Caco-2 (cell line): ENCODE measurements at places on chromosomes 11 and 22. TPM values are rescaled to one million over a fixed set of nuclear protein-coding genes. Genes with fewer than 3 reads are reported as not detected.
A peak's percentile ranks its signal among the peaks of the same experiment; 100 is the strongest.

- no peak overlapping the region for H3K4me3 ChIP-seq
- H3K27ac ChIP-seq = no peak overlapping the region
- no peaks in the 10 kb centered on the region for H3K27me3 ChIP-seq
- no peaks in the 10 kb centered on the region for H3K36me3 ChIP-seq
Observed at GRCh38 chr11:122524898-122525297, 130.6 kb upstream of the UBASH3B start.

DNA sequence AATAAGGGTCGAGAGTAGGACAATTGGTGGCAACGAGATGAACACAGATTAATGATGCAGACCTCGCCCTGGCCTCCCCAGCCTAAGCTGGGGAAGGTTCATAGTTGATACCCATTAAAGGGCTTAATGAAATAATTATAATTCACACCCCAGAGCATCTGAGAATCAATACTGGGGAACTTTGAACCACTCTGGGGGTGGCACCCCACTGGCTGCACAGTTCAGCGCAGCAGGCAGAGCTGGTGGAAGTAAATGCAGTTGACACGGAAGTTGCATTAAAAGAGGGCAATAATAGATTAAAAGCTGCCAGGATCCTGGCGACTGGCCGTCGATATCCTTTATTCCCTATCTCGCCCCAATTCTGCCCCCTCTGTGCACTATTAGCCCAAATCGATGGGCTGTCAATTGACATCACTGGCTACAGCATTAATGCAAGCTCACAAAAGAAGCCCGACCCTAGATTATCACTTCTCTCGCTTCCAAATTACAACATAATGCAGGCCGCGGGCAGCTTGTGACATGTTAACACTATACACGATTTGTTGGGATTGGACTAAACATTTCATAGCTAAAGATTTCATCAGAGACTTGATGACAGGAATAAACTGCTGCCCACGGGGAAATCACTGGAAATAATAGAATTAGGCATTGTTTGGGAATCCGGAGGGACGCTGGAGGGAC, 14.5 kb downstream of the HSPA8 start:
- H3K36me3 ChIP-seq = no peaks in the 10 kb centered on the region
- H3K4me1 ChIP-seq = no peaks in the 10 kb centered on the region
- no peak for DNase-seq
- H3K27me3 ChIP-seq = no peaks in the 10 kb centered on the region

DNA sequence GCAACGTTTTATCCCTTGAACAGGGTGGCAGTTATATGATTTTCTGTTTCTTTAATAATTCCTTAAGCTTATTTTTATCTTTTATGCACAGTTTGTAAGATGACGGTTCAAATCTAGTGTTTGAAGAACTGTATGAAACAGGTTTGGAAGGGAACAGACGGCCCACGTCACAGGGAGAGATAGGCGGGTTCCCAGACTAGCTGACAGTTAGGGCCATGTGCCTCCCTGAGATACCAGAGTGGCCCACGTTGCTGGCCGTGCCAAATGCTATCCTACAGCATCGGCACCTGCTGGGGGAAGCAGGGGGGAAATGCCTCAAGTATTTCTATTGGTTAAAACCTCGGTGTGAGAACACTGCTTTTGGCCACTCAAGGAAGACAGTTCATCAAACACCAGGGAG, 50.2 kb upstream of the BID start:
- DNase-seq = no peak
- no peaks in the 10 kb centered on the region for H3K4me1 ChIP-seq
- no peaks in the 10 kb centered on the region for H3K27me3 ChIP-seq
- H3K36me3 ChIP-seq = peaks cover 1% of the 10 kb centered on the region; the same call in 1 of the 2 replicates
- H3K27ac ChIP-seq = no peak overlapping the region

DNA sequence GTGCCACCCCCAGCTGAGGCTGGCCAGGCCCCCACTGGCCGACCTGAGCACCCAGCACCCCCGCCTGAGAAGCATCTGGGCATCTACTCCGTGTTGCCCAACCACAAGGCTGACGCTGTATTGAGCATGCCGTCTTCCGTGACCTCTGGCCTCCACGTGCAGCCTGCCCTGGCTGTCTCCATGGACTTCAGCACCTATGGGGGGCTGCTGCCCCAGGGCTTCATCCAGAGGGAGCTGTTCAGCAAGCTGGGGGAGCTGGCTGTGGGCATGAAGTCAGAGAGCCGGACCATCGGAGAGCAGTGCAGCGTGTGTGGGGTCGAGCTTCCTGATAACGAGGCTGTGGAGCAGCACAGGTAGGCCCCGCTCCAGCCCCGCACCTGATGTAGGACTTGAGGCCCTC, 4.7 kb downstream of the ZBTB16 start:
- H3K4me3 ChIP-seq = no peak overlapping the region
- no peak overlapping the region for H3K27ac ChIP-seq
- H3K36me3 ChIP-seq = peaks cover 3% of the 10 kb centered on the region
- H3K27me3 ChIP-seq = no peaks in the 10 kb centered on the region

GRCh38 chr11:73412308-73412707, 36.1 kb downstream of the RELT start:
- no peak for DNase-seq
- H3K4me3 ChIP-seq = no peak overlapping the region
- no peaks in the 10 kb centered on the region for H3K27me3 ChIP-seq
- no peak overlapping the region for H3K27ac ChIP-seq
- H3K36me3 ChIP-seq = no peaks in the 10 kb centered on the region; the same call in 1 of the 2 replicates
- peaks cover 13% of the 10 kb centered on the region for H3K4me1 ChIP-seq

The GPHA2 gene
- not detected in 2 replicates for total RNA-seq

DNA sequence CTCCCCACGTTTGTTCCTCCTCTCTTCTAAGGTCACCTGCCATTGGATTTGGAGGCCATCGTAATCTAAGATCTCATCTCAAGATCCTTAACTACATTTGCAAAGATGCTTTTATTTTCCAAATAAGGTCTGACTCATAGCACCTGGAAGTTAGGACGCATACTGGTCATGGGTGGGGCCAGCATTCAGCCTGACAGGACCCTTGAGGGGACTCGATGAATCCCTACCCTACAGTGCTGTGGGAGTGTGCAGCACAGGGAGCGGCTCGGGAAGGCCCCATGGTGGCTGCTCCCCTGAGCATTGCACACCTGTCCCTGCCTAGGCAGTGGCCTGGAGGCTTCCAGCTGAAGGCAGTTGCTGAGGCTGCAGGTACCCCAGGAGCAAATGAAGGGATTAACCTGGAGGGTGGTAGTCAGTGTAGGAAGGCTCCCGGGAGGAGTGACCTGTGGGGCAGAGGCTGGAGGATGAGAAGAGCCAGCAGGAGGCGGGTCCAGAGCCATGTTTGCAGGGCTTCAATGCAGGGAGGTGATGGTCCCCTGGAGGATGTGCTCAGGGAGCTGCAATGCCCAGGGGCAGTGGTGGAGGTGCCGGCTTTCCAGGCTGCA, 362.2 kb downstream of the CTTN start:
- no peaks in the 10 kb centered on the region for H3K4me1 ChIP-seq
- no peaks in the 10 kb centered on the region for H3K27me3 ChIP-seq
- H3K27ac ChIP-seq = no peak overlapping the region
- H3K4me3 ChIP-seq = no peak overlapping the region
- DNase-seq = no peak

The MRTFA gene
- total RNA-seq = 38.7 and 44.8 TPM in 2 replicates

The MMP12 gene
- not detected in 2 replicates for total RNA-seq

The PIK3IP1 gene
- 0.68 and 0.72 TPM in 2 replicates for total RNA-seq

GRCh38 chr22:50208939-50209892, 8.4 kb downstream of the SELENOO start:
- H3K27me3 ChIP-seq = no peaks in the 10 kb centered on the region
- peak overlapping the region; percentile 55 for H3K27ac ChIP-seq
- no peaks in the 10 kb centered on the region for H3K4me1 ChIP-seq
- no peaks in the 10 kb centered on the region; the same call in 1 of the 2 replicates for H3K36me3 ChIP-seq

DNA sequence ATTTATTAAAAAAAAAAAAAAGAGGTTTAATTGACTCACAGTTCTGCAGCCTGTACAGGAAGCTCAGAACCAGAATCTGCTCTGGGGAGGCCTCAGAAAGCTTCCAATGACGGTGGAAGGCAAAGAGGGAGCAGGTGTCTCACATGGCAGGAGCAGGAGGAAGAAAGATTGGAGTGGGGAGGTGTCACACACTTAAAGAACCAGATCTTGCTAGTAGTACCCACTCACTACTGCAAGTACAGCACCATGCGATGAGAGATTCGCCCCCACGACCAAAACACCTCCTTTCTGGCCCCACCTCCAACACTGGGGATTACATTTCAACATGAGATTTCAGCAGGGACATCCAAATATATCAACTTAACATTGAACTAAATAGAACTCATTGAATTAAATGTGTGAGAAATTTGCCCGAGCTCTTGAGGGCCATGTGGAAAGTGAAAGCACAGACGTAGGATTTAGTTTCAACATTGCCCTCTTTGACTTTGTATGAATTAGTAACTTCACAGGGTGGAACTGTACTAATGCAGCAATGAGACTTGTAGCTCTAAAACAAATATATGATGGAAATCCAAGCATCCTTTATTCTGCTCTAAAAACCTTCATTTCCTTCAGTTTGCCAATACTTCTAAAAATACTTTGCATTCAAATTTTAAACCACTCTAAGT, 628.2 kb downstream of the FAM181B start:
- H3K36me3 ChIP-seq = no peaks in the 10 kb centered on the region
- no peaks in the 10 kb centered on the region for H3K4me1 ChIP-seq
- H3K27ac ChIP-seq = no peak overlapping the region
- no peaks in the 10 kb centered on the region for H3K27me3 ChIP-seq

- H3K4me1 ChIP-seq = no peaks in the 10 kb centered on the region
- H3K36me3 ChIP-seq = no peaks in the 10 kb centered on the region
- H3K4me3 ChIP-seq = no peak overlapping the region
- DNase-seq = no peak
Observed at GRCh38 chr22:30767661-30768060, 73.0 kb downstream of the OSBP2 start.

- no peak overlapping the region for H3K4me3 ChIP-seq
- H3K27ac ChIP-seq = no peak overlapping the region
- H3K4me1 ChIP-seq = peaks cover under 1% of the 10 kb centered on the region; the same call in 1 of the 2 replicates
- DNase-seq = no peak
Observed at GRCh38 chr11:44236296-44236695, 73.6 kb downstream of the ALX4 start.

The EMSY gene
- total RNA-seq = 43.6 and 53.6 TPM in 2 replicates
